Airway epithelial cell (primary cell): ENCODE measurements at places on chromosomes 13 and 19. TPM values are rescaled to one million over a fixed set of nuclear protein-coding genes. Genes with fewer than 3 reads are reported as not detected.

The ZNF726 gene
- total RNA-seq, result 3.0 and 3.1 TPM in 2 replicates

The URAD gene
- total RNA-seq, result not detected in 2 replicates

The CCNA1 gene
- 10.0 and 11.1 TPM in 2 replicates for total RNA-seq

The ZNF675 gene
- 2.8 and 6.7 TPM in 2 replicates for total RNA-seq
